ENCODE measurements at places on chromosomes 3 and 15.

DNA sequence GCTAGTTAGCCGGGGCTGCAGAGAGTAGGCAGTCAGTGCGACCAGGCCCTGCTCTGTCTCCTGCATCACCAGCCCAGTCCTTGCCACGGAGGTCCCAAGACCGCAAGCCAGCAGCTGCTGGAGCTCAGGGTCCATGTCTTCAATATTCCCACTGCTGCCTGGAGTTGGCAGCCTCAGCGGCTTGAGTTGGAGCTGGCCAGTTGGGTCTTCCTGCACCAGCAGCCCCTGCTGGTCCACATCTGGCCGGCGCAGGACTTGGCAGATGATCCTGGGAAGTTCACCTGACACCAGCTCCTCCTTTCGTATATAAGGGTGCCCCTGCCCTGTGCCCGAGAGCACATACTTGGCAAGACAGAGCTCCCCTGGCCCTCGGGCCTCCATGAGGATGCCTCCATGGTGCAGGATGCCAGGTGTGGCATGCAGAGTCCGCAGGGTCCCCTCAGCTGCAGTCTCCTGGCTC lies 5.7 kb downstream of the XIRP1 start:
- no peak for DNase-seq

GRCh38 chr3:175187586-175187985 lies 328.5 kb downstream of the NAALADL2 start:
- DNase-seq = no peak

GRCh38 chr3:148625991-148626390 lies 71.7 kb upstream of the AGTR1 start:
- DNase-seq = no peak

GRCh38 chr15:83012076-83012426 lies 612 bp upstream of the C15orf40 start:
- DNase-seq = no peak

DNA sequence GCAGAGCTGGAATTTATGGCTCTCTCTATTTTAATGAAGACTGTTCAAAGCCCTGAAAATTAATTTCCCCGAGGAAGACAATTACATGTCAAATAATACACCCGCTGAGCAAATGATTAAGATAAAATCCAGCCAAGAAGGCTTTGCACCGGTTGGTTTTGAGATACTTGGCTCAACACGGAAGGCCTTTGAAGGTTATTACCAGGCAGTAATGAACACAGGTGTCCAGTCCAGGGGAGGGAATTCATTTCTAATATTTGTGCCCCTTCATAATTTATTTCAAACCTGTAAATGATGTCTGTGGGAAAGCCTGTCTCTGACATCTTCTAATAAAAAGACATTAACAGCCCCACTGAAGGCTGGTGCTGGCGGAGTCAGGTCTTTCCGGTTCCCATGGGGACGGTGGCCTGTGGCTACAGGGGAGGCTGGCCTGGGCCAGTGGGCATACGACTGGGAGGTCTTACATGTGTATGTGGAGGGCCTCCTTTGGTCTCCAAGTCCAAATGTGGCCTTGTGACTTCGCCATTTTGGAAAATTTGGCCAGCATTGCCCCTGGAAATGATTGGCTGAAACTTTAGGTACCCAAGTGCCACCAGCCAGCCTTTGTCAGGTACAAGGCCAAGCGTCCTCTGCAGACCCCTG lies 49.9 kb upstream of the IQSEC1 start:
- no peak for DNase-seq

DNA sequence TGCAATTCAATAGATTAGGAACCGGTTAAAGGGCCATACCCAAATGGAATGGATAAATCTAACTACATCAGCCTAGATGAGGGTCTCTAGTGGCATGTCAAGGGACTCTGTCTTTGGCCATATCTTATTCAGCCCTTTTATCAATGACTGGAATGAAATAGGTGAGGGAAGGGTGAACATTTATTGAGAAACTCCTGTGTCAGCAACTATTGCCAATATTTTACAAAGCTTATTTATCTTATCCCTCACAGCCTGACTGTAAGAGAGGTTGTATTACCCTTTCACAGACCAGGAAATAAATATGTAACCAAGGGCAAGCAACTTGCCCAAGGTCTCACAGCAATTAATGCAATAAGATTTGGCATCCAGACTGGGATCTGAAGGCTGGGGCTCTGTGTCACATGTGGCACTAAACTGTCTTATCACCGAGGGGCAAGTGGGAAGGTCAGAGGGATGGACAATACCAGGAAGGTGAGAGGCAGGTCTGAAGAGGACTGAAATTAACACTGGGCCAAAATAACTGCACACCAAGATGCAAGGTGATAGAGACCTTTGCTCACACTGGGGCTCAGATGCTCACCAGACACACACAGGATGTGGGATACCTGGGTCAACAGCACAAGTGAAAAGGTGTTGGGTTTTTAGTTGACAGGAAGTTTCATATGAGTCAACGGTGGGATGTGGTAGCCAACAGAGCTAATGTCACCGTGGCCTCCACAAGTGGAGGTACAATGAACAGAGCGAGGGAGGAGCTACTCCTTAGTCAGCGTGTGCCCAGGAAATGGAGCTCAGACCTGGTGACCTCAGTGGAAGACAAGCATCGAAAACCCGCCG lies 261.3 kb downstream of the RPLP1 start:
- no peak for DNase-seq

- no peak for DNase-seq
Measured at GRCh38 chr3:158976966-158977365, 175.1 kb downstream of the MFSD1 start.

DNA sequence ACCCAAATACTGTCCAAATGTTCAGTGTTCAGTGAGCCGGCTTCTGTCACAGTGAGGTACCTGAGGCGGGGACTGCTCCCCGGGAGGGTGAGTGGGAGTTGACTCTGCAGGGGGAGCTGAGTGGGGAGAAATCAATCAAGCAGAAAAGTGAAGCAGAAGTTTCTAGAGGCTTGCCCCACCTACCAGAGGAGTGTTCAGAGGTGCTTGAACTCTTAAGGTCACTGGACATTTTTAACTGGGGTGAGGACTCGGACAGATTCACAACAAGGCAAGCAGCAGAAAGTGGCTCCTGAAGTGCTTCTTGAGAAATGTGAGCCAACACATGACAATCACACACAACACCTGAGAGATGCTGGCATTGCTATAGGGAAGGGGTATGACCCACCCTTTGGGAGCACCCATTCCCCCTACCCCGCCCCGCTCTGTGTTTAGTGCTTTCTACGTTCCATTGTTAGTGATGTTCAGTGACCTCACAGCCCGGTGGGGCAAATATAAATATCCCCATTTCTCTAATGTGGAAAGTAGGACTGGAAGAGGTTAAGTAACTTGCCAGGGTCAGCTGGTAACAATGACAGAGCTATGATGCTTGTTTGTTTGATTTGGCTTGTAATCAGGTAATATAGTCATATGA lies 48.6 kb upstream of the AKAP13 start:
- no peak for DNase-seq

GRCh38 chr3:8458238-8458661 lies 43.4 kb upstream of the LMCD1 start:
- DNase-seq = no peak

- DNase-seq = no peak
Measured at GRCh38 chr15:63977119-63977518, 69.2 kb downstream of the DAPK2 start.

DNA sequence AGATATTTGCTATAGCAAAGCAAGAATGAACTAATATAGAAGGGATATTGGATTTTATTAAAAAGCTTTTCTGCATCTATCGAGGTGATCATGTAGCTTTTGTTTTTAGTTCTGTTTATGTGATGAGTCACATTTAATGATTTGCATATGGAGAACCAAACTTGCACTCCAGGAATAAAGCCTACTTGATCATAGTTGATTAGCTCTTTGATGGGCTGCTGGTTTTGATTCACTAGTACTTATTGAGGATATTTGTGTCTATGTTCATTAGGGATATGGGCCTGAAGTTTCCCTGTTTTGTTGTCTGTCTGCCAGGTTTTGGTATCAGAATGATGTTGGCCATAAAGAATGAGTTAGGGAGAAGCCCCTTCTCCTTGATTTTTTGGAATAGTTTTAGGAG lies 310.7 kb downstream of the ARPP21 start:
- DNase-seq = no peak

GRCh38 chr3:142837526-142837925 lies 51.4 kb downstream of the PCOLCE2 start:
- no peak for DNase-seq

- no peak for DNase-seq
Measured at GRCh38 chr3:184526088-184526433, 35.5 kb upstream of the EPHB3 start.

DNA sequence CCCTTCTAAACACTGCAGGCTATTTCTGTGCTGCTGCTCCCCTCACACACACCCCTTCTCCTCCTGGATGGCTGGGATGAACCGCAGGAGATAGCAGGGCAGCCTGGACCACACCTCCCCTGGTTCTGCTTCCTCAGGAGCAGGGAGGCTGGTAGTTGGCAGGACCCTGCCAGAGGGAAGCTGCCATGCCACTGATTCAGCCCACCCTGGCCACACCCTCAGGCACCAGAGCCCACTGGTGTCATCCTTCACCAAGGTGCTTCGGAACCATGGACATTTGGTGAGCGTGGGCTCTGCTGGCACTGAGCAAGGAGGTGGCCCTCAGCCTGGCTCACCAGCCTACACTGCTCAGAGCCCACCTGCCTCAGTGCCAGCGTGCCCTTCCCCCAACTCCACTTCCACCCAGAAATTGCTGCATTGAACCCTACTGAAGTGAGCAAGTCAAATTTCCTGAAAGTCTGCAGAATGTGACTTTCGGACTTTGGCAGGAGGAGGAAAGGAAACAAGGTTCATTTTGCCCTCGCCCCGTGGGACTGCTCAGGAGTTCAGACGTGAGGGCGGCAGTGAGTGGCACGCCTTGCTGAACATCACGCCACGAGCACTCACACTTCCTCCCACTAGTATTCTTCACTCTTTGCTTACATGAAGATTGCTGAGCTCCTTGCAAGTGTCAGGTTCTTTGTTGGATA lies 26.3 kb downstream of the BMF start:
- DNase-seq = no peak

- no peak for DNase-seq
Measured at GRCh38 chr15:79349525-79349924, 38.6 kb downstream of the TMED3 start.

GRCh38 chr3:10417847-10418246 lies 87.5 kb downstream of the ATP2B2 start:
- no peak for DNase-seq

- no peak for DNase-seq
Measured at GRCh38 chr3:153129426-153129825, 32.6 kb upstream of the RAP2B start.

GRCh38 chr15:81427176-81427575 lies 53.2 kb upstream of the TMC3 start:
- DNase-seq = no peak

DNA sequence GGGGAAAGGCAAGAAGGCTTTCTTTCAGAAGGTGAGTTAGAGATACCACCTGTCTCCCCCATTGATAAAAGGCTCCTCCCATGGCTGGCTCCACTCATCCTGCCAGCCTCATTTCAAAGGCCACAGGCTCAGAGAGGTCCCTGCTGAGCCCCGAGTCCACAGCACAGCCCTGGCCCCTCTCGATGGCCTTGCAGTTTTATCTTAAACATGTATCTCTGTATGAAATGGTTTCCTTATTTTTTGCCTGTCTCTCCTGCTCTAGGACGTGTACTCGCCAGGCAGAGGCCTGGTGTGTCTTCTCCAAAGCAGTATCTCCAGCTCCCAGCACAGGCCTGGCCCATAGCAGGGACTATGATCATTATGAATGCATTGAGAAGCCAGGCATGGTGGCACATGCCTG lies 160.5 kb upstream of the NSMCE3 start:
- DNase-seq = no peak

- DNase-seq = no peak
Measured at GRCh38 chr15:51186181-51186705, 91.5 kb upstream of the TNFAIP8L3 start.

DNA sequence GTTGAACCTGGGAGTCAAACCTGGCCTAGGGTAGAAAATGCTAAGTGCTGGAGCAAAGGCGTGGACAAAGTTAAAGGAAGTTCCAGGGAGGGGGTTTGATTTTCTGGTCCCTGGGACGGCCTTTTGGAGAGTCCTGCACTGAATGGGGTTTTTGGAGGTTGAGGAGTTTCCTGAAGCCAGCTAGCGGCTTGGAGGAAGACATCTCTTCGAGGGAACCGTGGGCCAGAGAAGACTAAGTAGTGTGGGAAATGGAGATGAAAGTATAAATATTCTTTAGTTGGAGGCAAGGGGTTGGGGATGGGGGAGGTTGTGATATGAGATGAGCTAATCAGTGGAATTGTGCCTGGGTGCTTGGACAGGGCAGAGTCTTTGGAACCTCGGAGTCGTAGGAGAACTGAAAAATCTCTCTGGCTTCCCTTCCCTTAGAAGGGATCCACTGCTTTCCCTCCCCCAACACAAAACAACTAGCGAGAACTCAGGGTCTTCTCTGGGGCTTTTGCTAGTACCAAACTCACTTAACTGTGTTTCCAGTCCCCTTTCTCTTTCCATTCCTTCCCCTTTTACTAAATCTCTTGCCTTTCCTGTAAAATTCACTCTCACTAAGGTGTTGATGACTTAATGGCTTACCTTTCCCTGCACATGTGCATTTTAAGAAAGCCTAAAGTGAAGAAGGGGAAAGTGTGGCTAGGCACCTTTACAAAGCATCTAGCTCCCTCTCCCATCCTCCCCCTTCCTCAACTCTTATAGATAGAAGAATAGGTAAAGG lies 1.0 kb downstream of the LPP start:
- DNase-seq = no peak

- no peak for DNase-seq
Measured at GRCh38 chr3:177429079-177429478, 231.8 kb upstream of the TBL1XR1 start.

DNA sequence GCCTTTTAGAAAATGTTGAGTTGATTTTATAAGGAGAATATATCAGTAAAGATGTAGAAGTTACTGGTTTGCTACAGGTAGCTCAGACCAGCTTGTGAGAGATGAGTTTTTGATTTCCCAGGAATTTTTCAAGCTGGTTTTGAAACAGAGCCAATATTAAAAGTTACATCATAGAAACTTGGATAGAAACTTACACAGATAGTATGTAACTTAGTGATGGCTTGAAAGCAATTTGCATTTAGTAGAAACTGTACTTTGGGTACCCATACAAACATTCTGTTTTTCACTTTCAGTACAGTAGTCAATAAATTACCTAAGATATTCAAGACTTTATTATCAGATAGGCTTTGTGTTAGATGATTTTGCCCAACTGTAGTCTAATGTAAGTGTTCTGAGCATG lies 93.4 kb downstream of the RBMS3 start:
- DNase-seq = no peak

GRCh38 chr15:82851981-82852511 lies 42.6 kb downstream of the WHAMM start:
- no peak for DNase-seq

GRCh38 chr3:153469162-153469561 lies 307.1 kb downstream of the RAP2B start:
- DNase-seq = no peak
